ENCODE measurements at places on chromosomes 12 and 14. TPM values are rescaled to one million over a fixed set of nuclear protein-coding genes. Genes with fewer than 3 reads are reported as not detected.
A peak's percentile ranks its signal among the peaks of the same experiment; 100 is the strongest.

GRCh38 chr12:113987261-113988063 lies 21.3 kb upstream of the RBM19 start:
- DNase-seq: no peak

GRCh38 chr14:62710811-62711210 lies 334.4 kb downstream of the KCNH5 start:
- no peak for DNase-seq

GRCh38 chr12:132129007-132129406 lies 15.1 kb downstream of the DDX51 start:
- no peak for DNase-seq

- no peak for DNase-seq
Measured at GRCh38 chr12:12290206-12290605, 23.4 kb upstream of the LRP6 start.

DNA sequence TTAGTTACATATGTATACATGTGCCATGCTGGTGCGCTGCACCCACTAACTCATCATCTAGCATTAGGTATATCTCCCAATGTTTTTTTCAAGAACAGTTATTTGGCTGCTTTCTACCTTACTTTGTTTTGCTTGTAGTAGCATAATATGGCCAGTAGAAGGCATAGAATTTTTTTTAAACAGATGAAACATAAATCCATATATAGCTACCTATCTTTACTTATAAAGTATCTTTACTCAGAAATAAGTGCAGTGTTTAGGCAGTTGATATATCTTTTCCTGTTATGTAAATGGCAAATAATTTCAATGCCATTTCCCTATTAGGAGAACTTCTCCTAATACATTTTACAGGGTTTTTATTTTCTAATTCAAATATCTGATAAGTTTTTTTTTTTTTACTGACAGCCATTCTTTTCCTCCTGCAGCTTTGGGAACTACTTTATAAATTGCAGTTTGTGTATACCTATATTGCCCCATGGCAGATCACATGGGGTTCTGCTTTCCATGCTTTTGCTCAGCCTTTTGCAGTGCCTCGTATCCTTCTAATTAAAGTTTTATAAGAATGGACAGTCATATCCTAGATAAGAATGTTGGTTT lies 143.1 kb downstream of the PCNX1 start:
- DNase-seq: peak; percentile 33

DNA sequence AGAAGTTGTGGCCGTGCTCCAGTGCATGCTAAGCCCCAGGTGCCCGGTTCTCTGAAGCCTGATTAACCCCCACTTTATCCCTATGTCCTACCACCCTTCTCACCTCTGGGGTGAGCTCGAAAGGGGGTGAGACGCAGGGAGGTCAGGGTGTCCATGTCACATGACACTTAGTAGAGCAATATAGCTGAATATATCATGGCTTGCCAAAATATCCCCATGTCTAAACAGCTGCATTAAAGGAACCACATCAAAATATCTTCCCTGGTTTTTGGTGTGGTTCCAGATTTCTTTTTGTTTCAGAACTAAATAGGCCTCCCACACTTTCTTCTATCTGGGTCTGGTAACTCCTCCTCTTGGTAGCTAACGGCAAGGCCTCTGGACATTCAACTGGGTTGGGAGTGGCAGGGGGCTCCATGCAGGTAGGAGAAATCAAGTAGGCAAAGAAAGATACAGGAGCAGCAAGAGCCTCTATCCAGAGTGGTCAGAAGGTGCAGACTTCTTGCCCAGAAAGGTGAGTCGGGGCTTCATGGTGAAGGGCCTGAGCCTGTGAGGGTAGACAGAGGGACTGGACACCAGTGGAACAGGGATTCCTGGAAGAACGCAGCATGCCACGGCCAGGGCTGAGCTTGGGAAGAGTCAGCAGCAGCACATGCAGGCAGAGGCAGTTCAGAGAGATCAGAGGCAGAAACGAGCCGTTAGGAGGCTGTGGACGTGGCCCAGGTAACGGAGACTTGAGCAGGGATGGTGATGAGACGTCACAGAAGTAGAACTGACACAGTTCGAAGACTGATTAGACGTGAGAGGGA lies 202.8 kb upstream of the DIO3 start:
- no peak for DNase-seq

GRCh38 chr12:28374556-28374955 lies 184.3 kb downstream of the CCDC91 start:
- DNase-seq: peak; percentile 44

DNA sequence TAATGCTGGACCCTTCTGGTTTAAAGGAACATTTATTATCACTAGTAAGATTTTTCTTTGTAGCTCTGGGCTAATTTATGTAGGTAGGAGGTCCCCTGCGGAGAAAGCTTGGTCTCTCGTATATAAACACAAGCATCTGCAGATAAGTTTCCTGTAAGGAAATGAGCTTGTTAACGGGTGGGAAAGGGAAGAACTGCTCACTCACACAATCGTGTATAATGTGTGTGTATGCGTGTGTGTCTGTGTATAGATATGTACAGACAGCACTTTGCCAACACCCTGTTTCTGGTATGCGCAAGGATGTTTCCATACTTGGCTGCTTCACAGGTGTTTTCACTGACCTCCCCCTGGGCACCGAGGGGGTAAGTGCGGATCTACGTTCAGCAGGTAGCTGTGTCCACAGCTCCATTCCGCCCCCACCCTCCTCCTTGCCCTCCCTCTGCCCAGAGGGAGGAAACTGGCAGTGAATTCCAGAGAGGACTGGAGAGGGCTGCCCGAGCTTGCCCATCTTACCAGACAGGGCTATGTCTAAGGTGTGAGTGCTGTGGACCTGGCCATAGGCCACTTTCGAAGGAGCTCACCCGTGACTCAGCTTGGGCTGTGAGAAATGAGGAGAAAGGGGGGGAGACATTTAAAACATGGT lies 65.2 kb downstream of the NINJ2 start:
- DNase-seq: no peak

DNA sequence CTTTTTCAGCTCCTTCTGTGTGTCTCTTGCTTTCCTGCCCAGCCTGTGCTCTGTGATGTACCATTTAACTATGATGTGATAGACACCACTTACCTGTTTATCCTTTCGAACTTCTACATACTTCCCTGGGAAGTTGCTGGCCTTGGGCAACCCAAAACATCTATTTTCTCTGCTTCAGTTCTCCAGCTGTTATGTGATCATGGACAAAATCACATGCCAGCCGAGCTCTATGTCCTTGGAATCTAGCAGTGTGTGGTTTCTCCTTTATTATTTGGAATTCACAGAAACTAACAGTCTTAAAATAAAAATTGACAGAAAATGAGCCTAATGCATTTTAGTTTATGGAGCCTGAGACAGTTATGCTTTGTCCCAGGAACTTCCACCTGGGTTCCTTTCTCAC lies 22.9 kb downstream of the BMAL2 start:
- DNase-seq: no peak

GRCh38 chr12:111904446-111904975 lies 62.5 kb downstream of the MAPKAPK5 start:
- no peak for DNase-seq

DNA sequence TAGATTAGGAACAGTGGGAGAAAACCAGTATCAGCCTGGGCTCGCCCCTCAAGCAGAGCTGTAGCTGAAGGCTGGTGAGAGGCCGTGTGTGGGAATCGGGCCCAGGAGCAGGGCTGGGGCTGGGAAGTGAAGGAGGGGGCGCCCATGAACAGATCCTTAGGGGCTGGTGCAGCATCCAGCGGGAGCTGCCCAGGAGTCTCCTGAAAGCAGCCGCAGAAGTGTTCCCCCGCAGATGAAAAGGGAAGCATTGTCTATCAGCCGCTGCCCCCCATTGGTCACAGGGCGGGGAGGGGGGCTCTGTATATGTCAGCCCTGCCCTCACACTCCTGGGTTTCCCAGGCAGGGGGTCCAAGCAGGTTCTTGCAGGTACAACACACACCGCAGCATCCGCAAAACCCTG lies 15.6 kb upstream of the RFLNA start:
- no peak for DNase-seq

DNA sequence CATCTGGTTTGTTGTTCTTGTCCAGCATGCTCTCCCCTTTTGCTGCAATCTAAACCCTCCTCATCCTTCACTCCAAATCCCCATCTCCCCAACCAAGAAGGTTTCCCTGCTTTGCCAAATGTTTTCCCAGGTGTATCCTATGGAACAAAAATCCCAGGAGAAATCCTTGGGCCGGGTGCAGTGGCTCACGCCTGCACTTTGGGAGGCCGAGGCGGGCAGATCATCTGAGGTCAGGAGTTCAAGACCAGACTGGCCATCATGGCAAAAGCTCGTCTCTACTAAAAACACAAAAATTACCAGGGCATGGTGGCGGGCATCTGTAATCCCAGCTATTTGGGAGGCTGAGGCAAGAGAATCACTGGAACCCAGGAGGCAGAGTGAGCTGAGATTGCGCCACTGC lies 5.0 kb downstream of the KSR2 start:
- no peak for DNase-seq

- no peak for DNase-seq
Measured at GRCh38 chr14:20597108-20597507, 5.9 kb upstream of the RNASE12 start.

GRCh38 chr12:19192710-19193109 lies 63.2 kb downstream of the PLEKHA5 start:
- DNase-seq: no peak

DNA sequence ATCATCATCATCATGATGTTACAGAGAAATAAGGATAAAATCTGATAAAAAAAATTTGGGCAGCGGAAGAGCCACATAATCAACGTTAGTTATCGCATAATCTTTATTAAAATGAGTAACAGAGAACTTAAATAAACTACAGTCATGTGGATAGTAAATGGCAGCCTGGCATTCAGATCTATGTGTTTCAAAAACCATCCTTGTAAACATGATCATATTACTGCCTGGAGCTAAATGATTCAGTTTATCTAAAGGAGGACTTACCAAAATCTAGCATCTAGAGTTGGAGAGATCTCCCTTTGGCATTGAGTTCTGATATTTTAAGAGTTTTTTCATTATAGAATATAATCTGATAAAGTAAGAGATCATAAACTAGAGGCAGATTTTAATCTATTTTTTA lies 200.1 kb upstream of the MGAT4C start:
- DNase-seq: no peak

- DNase-seq: no peak
Measured at GRCh38 chr12:31962076-31962475, 2.9 kb downstream of the RESF1 start.

- DNase-seq: peak; percentile 68
Measured at GRCh38 chr12:26678697-26679660, 154.0 kb downstream of the ITPR2 start.

- DNase-seq: peak; percentile 78
Measured at GRCh38 chr12:18683327-18684013, 54.3 kb downstream of the PLCZ1 start.

DNA sequence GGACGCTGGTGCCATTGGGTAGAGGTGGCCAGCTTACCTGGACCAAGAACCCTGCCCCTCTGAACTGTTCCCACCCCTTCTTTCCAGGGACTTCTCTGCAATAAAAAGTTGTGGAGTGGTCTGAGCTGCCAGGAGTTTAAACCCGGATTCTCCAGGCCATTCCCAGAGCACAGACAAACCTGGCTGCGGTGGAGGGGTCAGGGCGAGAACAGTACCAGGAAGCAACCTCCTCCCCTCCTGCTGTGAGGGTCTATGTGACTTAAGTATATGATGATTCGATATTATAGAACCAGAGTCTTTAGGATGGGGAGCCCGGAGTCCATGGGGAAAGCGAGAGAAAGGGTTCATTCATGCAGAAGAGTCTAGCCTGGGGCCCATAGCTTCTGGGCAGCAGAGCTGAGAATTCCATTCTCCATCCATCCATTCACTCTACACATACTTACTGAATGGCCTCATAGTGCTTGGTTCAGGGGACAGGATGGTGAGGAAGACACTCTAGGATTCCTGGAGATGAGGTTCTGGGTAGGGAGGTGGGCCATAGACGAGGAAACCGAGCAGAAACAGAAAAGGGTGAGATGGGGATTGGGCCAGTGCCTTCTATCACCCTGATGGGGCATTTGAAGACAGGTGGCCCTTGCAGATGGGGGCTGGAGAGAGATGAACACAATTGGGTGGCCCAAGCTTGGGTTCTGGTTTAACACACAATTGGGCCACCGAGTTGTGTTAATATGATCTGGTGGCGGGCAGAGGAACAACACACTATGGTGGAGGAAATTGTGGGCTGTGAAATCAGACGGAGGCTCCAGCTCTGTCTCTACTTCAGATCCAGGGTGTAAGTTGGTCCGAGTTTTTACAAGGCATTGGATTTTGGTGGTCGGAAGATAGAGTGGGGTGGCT lies 5.2 kb downstream of the KRT86 start:
- peak; percentile 47 for DNase-seq

GRCh38 chr12:124620606-124621295 lies 53.3 kb upstream of the NCOR2 start:
- DNase-seq: peak; percentile 96

DNA sequence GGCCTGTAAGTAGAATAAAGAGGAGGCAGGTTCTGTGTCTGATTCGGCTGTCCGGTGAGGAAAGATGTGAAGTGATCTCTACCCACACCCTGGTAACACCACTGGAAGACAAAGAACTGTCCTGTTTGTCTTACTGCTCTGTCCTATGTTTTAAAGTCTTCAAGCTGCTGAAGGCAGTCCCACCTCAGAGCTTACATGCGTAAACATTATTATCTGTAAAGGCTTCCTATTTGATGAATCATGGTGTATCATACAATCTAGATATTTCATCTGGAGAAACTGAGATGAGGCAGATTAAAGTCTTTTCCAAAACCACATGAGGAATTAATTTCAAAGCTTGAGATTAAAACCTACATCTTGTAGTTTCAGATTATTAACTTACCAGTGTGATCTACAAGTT lies 427.6 kb downstream of the ZFP36L1 start:
- peak; percentile 78 for DNase-seq

- DNase-seq: peak; percentile 84
Measured at GRCh38 chr12:96193725-96194575, at the start of gene ELK3. ELK3 (plus strand) TSS chr12:96194375.

The FAM161B gene
- total RNA-seq: 6.5 TPM

The CRACR2A gene
- 1.9 TPM for total RNA-seq

The AMDHD1 gene
- total RNA-seq: 1.3 TPM

The ACRBP gene
- not detected for total RNA-seq

The PDE3A gene
- total RNA-seq: 0.43 TPM

The CCDC92 gene
- total RNA-seq: 13.2 TPM

The LRFN5 gene
- 2.1 TPM for total RNA-seq

The GUCY2C gene
- total RNA-seq: not detected

The METTL17 gene
- total RNA-seq: 87.7 TPM

The PPP4R4 gene
- 0.22 TPM for total RNA-seq

The PPP1R3E gene
- total RNA-seq: 4.3 TPM
